Daoy (cell line): ENCODE measurements at places on chromosomes 3 and 15.

- DNase-seq: no peak
Measured at GRCh38 chr15:67760901-67761300, 64.4 kb upstream of the SKOR1 start.

DNA sequence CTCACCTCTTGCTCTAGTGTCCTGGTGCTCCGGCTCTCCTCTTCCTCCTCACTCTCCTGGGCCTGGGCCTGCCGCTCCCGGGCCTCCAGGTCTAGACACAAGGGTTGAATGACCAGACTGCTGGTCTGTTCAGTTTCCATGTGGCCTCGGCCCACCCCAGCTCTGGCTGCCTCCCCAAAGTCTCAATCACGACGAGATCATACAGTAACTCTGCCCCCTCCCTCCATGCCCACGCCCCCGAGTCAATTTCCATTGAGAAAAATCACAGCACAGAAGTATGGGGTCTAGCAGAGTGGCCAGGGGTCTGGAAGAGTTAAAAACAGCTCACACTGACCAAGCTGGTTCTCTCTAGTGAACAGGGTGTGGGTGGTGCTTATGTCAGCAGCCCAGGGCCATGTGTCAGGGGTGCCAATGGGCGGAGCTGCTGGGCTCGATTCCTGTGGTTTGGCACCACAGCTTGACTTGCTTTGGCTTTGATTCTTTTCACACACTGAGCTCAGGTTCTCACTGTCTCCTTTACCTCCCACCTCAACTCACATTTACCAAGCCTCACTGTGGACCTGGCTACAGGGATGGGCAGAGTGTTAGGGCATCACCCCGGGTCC lies 6.9 kb downstream of the C15orf62 start:
- peak; percentile 88 for DNase-seq

DNA sequence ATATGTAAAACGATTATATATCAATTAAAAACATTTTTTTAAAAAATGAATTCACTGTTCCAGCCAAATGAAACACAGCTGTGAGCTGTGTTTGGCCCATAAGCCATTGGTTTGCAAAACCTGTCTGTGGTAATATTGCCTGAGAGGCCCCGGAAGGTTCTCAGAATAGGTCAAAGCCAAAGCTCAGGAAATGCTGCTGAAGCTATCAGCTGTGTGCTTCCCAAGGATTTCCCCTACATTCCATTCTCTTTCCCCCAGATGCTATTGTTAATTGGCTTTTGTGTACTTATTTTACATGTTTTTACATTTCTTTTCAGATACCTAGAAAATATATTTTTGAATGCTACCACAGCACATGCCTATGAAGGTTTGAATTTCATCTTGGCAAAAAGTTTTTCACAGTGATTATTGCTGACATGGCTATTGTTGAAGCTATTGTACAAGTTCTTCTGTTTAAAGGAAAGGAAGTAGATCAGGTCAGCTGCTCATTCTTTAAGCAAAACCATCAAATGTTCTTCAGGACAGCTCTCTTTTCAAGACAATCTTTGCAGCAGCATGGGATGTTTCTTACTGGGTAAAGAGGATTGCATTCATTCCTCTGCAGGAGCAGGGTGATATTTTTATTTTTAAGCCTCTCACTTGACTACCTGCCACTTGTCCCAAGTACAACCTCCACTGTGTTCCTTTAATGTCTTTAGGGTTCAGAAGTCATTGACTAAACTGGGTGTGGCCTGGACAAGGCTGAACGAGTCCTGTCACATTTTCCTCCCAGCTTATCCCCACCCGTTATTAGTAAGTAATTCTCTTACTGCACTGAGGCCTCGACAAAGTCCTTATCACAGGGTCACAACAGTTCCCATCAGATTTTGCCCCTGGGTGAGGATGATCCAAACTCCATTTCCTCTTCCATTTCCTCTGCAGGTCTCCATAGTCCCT lies 26.3 kb upstream of the BNC1 start:
- no peak for DNase-seq

DNA sequence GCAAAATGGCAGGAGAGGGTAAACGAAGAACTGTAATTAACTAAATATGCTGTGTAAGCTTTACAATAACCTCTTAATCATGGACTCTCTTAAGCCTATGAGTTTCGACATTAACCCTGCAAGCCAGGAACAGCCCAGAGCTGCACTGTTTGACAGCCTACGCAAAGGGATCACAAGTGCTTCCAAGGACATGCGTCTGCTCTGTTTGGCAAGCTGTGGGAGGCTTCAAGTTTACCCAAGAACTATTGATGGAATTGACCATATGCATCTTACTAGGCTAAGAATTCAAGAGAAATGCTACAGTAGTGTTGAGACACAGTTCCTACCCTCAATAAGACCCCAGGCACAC lies 66.0 kb downstream of the PDZRN3 start:
- DNase-seq: no peak

DNA sequence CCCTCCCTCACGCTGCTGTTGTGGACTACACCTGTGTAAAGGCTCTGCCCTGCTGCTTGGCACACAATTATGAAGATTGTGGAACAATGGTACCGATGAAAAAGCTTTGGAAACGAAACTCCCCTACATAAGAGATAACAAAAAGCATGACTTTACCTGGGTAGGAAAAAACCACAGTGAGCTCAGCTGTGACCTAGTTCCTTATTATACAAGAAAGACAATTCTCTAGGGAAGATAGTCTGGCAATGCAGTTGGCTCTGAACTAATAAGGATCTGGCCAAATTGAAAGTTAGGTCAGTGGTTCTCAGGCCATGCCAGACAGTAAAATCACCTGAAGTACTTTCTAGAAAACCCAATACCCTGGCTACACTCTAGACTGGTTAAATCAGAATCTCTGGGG lies 16.1 kb downstream of the CLEC3B start:
- no peak for DNase-seq

DNA sequence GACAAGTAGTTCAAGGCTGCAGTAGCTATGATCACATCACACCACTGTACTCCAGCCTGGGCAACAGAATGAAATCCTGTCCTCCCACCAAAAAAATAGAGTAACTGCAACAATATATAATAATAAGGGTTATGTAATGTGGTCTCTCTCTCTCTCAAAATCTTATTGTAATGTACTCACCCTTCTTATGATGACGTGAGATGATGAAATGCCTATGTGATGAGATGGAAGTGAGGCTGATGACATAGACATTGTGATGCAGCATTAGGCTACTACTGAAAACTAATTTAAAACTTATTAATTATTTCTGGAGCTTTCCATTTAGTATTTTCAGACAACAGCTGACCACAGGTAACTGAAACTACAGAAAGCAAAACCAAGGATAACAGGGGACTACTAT lies 27.4 kb downstream of the TASOR start:
- DNase-seq: no peak

DNA sequence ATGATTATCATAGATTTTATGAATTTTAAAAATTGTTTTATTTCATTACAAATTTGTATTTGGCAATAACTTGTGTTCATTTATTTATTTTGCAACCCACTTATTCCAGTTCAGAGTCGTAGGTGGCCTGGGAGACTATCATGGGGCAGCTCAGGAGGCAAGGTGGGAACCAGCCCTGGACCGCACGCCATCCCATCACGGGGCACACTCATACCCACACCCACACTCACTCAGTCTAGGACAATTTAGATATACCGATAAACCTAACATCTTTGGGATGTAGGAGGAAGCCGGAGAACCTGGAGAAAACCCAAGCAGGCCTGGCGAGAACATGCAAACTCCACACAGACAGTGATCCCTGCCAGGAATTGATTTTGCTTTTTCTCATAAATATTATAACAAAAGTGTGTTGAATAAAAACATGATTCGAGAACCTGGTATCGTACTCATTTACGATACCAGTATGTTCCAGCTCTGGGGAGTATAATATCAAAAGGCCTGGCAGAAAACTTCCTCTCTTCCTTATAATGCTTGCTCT lies 205.3 kb downstream of the NFKBIZ start:
- no peak for DNase-seq

GRCh38 chr3:60755094-60755493 lies 496.2 kb downstream of the FHIT start:
- DNase-seq: no peak

DNA sequence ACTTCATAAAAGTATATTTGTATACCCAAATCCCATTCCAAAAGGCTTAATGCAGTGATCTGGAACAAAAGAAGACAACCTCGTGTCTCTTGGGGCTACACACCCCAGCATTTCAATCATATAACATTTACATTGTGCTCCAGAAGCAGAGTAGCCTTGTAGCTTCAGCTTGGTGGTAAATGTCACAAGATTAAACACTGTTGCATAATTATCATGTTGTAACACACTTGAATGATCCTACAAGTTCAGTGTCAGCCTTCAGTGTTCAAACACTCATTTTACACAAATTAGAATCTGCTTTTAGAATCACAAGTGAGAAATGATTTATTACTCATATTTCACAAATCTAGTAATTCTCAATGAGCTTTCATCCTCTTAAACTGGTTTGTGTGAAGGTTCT lies 122.6 kb downstream of the CNTN3 start:
- DNase-seq: no peak

DNA sequence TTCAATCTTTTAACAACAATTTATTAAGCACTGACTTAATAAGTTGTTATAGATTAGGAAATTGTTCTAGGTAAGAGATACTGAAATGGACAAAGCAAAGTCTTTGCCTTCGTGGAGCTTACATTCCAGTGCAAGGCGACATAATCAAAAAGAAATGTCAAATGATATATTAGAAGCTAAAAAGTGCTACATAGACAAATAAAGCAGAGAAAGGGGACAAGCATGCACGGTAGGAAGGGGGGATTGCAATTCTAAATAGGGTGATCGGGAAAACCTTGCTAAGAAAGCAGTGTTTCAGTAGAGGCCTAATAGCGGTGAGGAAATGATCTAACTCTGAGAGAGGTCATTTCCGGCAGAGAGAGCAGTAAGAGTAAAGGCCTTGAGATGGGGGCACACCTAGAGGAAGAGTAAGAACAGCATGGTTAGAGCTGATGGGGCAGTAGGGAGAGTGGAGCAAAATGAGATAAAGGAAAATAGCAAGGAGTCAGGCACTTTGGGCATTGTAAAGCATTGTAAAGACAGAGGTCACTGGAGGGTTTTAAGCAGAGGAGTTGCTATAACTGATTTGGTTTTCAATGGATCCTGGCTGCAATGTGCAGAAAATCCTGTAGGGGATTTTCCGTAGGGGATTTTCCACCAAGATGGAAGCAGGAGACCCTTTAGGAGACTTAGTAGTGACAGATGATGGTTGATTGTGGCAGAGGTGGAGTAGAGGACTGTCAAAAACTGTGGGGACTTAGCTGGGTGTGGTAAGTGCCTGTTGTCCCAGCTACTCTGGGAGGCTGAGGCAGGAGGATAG lies 71.7 kb upstream of the CFAP20DC start:
- no peak for DNase-seq

DNA sequence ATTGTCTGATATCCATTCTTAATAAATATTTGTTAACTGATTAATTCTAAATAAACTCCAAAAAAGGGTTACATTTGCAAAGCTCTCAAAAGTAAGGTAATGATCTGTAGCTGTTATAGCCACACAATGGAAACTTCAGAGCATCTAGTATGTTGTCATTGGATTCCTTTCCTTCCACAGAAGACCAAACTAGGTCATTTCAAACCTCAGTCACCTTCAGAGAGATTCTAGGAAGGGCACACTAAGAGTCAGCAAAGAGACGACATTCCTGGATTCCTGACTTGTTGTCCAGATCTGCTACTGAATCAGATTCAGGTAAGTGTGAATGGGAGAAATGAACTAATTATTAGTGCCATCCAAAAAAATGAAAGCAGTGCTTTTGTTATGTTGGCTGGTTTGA lies 3.0 kb upstream of the COL8A1 start:
- no peak for DNase-seq

DNA sequence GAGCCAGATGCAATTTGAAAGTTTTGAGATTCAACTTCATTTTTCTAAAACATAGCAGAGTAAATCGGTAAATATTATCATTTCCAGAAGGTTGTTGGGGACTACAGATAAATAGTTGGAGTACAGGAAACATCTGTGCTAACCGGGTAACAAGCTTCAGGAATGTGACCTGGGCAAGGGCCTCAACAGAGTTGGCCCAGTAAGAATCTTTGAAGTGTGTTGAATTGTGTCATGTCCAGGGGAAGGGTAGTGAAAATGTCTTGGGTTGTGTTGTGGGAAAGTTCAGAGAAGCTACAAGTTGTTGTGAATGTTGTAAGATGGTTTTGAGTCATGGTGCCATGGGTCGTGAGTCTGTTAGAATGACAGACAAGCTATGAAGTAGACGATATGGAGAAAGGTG lies 35.7 kb downstream of the SQOR start:
- DNase-seq: no peak

- DNase-seq: no peak
Measured at GRCh38 chr15:89426500-89426899, 69.9 kb downstream of the RHCG start.

GRCh38 chr3:52393959-52394670 lies 50.8 kb downstream of the SEMA3G start:
- DNase-seq: no peak

- no peak for DNase-seq
Measured at GRCh38 chr3:8738639-8739038, 5.0 kb downstream of the CAV3 start.

DNA sequence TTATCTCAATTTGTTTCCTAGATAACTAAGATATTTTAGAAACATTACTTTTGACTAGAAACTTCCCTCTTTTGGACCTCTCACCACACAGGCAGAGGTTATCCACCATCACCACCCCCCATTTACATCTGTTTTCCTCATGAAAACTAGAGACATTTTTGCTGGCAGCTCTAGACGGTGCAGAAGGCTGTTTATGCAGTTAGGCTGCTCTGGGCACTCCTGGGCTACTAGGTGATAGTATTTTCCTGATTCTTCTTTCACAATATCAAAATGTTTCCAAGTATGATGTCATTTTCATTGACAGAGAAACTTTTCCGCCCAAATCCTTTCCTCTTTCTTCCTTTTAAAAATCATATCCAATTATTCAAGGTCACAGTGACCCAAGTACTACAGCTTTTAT lies 67.1 kb downstream of the PLOD2 start:
- DNase-seq: no peak

GRCh38 chr3:21237638-21238037 lies 513.4 kb downstream of the ZNF385D start:
- no peak for DNase-seq

- DNase-seq: no peak
Measured at GRCh38 chr15:71599418-71600151, 210.8 kb upstream of the NR2E3 start.

DNA sequence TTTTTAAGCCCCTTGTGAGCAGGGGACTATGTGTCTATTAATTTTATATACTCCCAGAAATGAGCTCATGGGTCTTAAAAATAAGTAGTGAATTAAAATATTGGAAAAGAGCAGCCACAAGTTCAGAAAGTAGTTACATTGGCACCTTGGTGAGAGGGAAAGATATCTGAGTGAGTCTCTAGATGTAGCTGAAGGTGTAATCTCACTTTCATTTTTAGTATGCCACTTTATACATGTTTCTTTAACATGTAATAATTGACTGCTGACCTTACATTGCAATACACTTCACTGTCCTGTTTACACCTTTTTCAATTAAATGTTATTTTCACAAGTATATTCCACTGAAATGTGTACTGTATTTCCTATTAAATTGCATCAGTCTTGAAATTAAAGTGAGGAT lies 12.1 kb upstream of the PAK6 start:
- DNase-seq: no peak

GRCh38 chr3:242602-243355 lies 46.2 kb downstream of the CHL1 start:
- DNase-seq: no peak

GRCh38 chr3:107988460-107989175 lies 102.2 kb downstream of the CD47 start:
- peak; percentile 86 for DNase-seq
